ENCODE measurements at places on chromosomes 6 and 20.

DNA sequence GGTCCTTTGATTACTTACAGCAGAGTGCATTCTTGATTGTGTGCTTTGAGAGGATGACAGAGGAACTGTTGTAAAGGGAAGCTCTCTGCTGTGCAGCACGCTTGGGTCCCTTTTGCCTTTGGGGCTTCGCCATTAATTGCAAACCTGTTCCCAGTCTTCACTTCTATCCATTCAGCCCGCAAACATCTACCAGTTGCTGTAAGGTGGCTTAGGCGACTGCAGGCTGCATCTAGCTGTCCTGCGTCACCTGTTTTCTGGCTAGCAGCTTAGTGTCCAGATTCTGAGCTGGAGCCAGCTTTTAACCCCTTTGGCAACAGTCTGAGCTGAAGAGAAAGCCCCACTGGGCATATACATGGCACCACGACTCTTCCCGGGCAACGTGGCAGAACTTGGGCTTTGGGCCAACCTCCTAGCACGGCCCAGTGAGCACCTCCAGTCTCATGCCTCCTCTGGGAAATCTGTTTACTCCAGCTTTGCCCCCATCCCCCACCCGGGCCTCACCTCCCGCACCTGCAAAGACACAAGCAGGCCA, 2.5 kb upstream of the FASTKD5 start:
- no peak for DNase-seq

DNA sequence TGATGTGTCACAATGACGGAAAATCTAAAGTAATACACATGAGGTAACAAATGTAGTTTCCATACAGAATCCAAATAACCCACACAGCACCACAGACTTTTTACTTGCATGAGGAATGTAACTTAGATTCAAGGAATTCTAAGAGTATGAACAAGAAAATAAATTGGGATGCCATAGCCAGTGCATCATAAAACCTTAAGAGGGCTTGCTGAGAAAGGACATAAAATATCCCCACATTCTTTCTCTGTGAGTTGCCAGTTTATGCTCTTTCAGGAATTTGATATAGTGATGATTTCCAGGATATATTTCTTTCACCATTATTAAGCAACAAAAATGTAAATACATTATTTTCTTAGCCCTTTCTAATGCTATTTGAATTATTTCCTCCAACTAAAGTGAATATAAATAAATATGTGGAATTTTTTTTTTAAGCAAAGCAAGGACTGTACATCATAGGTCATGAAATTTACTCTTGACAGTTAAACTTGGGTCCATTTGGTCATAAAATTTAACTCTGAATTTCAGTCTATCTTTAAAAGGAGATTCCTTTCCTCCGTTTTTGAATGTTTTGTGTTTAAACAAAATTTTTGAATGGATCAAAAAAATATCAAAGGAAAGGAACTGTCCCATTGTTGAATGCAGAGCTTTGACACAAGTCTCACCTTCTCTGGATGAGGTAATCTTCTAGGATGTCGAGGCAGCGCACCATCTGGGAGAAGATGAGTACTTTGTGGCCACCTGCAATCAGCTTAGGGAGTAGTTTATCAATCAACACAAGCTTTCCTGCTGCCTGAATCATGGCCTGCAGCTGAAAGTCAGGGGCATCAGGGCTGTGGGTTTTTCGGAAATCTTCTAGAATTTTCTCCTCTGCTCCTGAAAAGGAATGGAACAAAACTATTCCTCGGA, 116.3 kb upstream of the EMILIN3 start:
- DNase-seq: no peak

- DNase-seq: no peak
Measured at GRCh38 chr6:34709386-34709785, 12.8 kb upstream of the ILRUN start.

DNA sequence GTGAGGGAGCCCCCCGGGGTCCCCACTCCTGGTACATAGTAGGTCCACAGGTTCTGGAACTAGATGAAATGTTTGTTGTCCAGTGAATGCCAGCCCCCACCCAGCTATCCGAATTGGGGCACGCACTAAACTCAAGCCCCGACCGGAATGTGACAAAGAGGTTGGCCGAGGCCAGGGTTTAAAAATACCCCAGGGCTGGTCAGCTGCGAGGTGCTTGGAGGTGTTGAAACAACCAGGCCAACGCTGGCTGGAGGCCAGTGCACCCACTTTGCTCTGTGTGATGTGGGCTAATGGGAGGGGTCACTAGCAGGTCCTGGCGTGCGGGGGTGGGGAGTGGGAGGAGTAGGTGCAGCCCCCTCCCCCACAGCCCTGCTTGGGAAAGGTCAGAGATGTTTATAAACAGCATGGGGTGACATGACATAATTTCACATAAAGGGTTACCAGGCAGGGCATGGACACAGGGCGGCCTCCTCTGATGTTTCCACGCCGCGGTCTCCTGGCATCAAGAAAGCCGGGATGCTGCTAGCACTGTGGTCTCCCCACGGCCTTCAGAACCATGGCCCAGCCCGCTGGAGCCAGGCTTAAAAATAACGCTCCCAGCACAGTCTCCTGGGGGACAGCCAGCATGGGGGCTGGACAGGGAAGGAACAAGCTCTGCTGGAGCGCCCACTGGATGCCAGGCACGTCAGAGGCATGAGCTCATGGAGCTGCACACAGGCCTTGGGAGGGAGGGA, 111.2 kb upstream of the PTPN1 start:
- no peak for DNase-seq

GRCh38 chr6:20866036-20866435, 331.8 kb downstream of the CDKAL1 start:
- DNase-seq: no peak

GRCh38 chr6:38168699-38169098, 349.2 kb downstream of the ZFAND3 start:
- DNase-seq: no peak

- no peak for DNase-seq
Measured at GRCh38 chr6:112337209-112337638, 9.9 kb upstream of the RFPL4B start.

GRCh38 chr20:63749597-63750508, 10.3 kb downstream of the SLC2A4RG start:
- no peak for DNase-seq

DNA sequence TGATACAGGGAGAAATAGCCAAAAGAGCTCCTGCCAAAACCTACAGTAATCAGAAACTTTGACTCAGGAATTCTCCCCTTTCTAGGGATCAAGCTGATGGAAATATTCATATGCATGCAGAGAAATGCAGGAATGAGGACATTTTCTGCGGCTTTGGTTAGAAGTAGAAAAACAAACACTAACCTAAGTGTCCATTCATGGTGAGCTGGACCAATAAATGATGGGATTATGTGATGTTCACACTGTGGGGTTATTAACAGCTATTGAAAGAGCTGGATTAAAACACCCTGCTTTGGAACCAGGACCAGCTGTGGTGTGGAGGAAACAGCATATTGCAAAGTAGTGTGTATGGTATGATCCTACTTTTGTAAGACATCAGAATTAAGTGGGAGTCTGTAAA, 143.1 kb downstream of the SYCP2 start:
- DNase-seq: no peak

DNA sequence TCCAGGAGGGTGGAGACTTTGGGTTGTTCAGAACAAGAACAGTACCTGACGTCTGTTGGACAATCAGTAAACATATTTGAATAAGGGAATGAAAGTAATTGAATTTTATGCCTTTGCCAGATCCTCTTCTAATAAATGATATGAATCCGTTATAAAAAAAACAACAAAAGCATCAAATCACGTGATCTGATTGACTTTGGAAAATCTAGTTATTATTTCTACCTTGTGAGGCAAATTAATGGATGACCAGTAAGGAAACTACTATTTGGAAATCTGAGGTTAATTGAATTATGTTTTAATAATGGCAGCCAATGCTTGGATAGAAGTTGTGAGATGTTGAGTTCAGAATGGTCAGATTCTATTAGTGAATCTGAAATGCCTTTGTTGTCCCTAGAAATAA, 399.5 kb downstream of the TFAP2B start:
- DNase-seq: no peak

GRCh38 chr6:106579281-106579680, 50.0 kb downstream of the RTN4IP1 start:
- DNase-seq: no peak

GRCh38 chr20:14561741-14562221, 224.4 kb upstream of the FLRT3 start:
- DNase-seq: no peak

- no peak for DNase-seq
Measured at GRCh38 chr6:48641544-48641943, 530.5 kb upstream of the PTCHD4 start.

- DNase-seq: no peak
Measured at GRCh38 chr6:39441301-39441700, 118.8 kb upstream of the KCNK16 start.

DNA sequence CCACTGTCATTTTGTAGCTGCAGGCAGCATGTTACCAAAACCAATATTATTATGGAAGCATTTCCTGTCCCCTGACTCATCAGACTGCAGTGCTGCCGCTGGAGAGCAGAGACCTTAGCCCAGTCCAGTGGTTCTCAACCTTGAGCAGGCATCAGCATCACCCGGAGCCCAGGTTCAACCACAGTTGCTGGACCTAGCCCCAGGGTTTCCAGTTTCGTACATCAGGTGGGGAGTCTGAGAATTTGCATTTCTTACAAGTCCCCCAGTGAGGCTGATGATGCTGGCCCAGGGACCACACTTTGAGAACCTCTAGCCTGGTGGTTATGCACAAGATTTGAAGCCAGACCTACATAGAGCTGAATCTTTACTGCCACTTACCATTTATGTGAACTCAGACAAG, 47.3 kb downstream of the LY86 start:
- DNase-seq: no peak

- no peak for DNase-seq
Measured at GRCh38 chr6:28865401-28866204, 58.2 kb downstream of the TRIM27 start.

- no peak for DNase-seq
Measured at GRCh38 chr20:19588241-19588640, 169.8 kb upstream of the RIN2 start.

DNA sequence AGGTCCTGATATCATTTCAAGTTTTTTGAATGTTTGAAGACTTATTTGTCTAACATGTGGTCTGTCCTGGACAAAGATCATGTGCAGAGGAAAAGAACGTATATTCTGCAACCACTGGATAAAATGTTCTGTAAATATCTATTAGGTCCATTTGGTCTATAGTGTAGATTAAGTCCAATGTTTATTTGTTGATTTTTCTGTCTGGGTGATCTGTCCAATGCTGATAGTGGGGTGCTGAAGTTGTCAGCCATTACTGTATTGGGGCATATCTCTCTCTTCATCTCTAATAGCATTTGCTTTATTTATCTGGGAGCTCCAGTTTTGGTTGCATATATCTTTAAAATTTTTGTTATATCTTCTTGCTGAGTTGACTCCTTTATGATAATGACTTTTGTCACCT, 258.4 kb upstream of the CITED2 start:
- no peak for DNase-seq

Data from activated CD4-positive, alpha-beta T cell treated with anti-CD3 and anti-CD28 coated beads, Interleukin-2, amount 50 U/mL, for 24 hours (primary cell).